Adipocyte (in vitro differentiated cells): ENCODE measurements at places on chromosomes 12 and 14.

GRCh38 chr12:18468246-18469075 lies 207.1 kb downstream of the PIK3C2G start:
- no peak for DNase-seq

DNA sequence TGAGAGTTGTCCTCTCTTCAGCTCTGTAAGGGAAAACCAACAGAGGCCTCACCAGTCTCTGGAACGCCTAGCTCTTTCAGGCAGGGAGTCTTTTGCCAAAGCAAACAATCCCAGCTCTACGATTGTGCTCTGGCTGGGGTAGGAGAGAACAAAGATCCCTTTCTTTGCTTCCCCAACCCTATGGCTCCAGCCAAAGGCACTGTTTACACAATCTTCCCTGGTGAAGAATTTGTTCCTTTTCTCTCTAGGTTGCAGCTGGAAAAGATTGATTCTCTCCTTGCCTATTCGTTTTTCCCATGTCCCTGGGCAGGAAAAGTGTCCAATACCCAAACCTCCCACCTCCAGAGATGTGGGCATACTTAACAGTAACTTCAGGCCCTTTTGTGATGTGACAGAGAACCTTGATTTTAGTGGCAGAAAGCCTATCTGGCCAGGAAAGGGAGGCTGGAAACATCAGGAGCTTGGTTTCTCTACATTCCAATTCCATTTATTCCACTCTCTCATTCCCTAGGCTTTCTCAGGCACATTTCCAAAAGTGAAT lies 16.8 kb downstream of the ATP5MC2 start:
- DNase-seq: peak; percentile 87

DNA sequence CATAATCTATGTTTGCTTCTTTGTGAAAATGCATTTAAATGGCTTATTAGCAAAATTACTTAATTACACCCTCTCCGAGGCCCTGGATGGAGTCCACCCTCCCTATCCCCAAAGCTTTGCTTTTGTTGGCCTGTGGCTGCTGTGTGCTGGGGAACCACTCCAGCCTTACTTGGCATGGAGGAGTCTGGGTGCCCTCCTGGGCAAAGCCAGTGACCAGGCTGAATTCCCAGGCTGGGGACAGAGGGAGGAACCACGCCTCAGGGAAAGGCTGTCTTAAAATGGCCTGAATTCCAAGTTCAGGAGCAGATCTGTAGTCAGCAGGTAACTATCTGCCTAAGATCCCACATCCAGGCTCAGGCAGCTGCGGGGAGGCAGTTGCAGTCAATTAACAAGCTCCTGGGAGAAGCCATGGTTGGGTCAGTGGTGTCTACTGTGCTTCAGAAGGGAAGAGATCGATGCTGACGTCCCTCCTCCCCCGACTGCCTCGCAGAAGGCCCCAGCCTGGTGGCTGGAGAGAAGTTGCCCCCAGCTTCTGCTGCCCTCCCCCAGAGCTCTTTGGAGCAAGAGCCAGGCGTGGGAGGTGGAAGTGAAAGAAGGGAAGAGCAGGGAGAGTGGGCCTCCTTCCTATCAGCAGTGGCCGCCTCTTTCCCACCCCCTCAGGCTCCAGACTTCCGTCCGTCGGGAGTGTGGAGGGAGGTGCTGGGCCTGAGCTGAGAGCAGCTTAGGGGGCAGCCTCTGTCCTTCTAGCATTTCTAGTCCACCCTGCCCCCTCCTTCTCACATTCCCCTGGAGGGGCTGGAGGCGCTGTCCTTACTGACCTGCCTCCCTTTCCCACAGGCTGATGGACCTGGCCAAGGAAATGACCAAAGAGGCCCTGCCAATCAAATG lies 11.3 kb downstream of the VASH1 start:
- DNase-seq: peak; percentile 59

- DNase-seq: no peak
Observed at GRCh38 chr12:99706736-99707473, 59.4 kb downstream of the GARIN6 start.

DNA sequence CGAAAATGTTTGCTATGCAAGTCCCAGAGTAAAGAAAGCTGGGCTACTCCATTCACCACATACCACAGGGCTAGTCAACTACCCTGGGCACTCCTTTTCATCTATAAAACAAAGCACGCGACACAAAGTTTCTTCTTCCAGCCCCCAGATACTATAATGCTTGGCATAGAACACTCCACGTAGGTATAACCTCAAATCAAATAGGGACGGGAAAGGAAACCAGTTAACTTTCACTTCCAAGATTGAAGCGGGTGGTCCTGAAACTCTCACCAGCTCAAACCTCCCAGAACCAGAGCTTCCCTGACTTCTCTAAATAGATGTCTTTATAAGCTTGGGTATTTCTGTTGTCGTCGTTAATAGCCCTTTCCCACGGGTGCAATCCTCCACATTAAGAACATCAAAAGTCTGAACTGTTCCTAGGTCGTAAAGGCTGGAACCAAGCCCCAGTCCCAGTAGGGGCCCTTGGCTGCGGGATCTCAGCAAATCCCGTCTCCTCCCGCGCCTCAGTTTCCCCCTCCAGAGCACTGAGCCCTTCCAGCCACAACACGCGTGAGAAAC lies 647 bp downstream of the LGMN start:
- DNase-seq: peak; percentile 58

DNA sequence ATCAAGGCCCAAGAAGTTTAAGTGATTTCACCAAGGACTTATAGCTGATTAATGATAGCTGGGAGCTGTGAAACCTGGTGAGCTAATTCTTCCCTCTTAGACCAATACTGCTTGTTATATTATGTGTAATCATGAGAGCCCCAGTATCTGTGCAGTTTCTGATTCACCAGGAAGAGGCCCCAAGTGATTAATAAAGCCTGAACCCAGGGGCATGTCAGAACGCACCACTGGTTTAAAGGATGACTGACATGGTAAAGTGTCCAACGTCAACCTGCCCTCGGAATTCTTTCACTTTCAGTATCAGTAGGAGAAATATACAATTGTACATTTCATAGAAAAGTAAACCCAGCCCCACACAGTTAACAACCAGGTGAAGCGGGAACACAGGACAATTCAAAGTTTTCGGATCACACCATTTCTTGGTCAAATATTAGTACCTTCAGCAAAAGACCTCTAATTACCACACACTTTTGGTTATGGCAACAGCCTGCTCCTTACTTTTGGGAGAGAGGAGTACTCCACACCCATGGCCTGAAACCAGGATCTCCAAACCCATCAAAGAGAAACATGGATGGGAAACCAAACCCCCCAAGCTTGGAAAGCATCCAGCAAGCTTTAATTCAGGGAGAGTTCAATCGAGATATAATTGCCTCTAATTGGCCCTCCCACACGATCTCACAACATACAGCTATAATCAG lies 28.5 kb downstream of the TMCC3 start:
- no peak for DNase-seq

DNA sequence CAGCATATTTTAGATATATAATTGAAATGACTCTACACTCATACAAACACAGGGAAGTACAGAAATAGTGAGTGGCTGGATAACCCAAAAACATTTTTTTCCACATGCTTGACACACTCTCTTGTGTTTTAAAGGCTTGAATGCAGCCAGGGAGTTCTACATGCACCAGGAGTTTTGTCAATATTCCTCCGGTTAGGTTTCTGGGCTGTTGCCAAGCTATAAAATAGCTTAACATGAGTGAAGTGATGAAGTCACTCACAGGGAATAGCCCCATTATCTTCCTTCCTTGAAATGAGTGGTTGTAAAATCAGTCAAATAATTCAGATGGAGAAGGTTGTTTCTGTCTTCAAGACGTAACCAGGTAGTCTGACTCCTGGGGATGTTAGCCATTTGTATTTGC lies 582.7 kb downstream of the SLC6A15 start:
- DNase-seq: no peak

GRCh38 chr12:111034083-111034885 lies 113.9 kb upstream of the MYL2 start:
- peak; percentile 17 for DNase-seq

GRCh38 chr14:69263771-69264170 lies 3.8 kb downstream of the GALNT16 start:
- DNase-seq: no peak

- DNase-seq: peak; percentile 82
Observed at GRCh38 chr12:105322070-105322469, 8.4 kb upstream of the C12orf75 start.

GRCh38 chr12:129083121-129083840 lies 230.0 kb downstream of the GLT1D1 start:
- DNase-seq: peak; percentile 2

GRCh38 chr12:65900912-65901672 lies 76.8 kb downstream of the HMGA2 start:
- no peak for DNase-seq

GRCh38 chr14:104723651-104724406 lies at the start of gene ADSS1:
ADSS1 (plus strand) TSS chr14:104724229; CDS start chr14:104724271, 42 bp downstream.
- peak; percentile 66 for DNase-seq
